Sciatic nerve (tissue), 2 donors: ENCODE measurements at places on chromosomes 16 and 17.
A peak's percentile ranks its signal among the peaks of the same experiment; 100 is the strongest.

DNA sequence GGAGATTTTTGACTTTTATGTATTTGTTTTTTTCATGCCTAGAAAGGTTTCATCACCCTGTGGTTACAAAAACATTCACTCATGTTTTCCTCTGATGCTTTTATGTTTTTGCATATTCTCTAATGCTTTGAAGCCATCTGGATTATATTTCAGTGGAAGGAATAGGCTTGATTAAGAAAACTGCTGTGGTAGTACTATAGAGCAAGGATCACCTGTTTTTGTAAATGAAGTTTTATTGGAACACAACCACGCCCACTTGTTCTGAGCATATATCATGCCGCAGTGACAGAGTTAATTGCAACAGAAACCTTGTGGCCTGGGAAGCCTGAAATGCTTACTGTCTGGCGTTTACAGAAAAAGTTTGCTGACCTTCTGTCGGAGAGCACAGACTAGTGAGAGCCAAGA, 11.5 kb downstream of the COX10 start:
- no peak for DNase-seq

DNA sequence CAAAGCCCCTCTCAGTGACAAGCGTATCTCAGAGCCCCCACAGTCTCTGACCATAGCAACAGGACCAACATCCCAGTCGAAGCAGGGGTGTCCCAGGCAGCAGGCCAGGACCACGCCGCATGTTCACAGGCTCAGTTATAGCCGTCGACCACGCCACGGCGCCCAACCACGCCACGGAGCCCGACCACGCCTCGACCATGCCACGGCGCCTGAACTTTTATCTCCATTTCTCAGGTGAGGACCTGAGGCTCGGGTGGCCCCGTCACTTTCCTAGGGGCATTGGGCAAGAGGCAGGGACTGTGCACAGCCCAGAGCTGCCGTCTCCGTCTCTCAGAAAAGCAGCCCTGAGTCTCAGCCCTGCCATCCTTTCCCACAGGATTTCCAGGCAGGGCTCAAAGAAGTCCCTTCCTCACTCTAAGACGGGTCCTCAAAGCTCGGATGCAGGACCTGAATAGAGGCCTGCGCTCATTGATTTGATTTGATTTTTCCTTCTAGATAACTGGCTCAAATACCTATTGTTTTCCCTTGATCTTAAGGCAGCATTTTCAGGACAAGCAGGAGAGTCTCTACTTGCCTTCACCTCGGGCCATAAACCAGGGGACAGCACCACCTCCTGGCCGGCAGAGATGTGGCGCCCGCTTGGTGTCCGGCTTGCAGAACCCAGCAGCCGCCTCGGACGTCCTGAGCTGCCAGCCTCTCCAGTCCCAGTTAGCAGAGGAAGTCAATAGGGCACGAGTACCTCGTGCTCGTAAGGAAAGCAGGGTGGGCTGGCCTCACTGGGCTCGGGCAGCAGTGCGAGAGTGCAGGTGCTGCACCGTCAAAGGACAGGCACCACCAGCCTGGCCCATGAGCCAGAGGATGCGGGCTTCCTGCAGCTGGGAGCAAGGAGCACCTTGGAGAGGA, 38.8 kb downstream of the C16orf95 start:
- DNase-seq: peak; percentile 89

GRCh38 chr17:70314096-70314495, 144.8 kb downstream of the KCNJ2 start:
- no peak for DNase-seq

GRCh38 chr16:12096828-12097522, 120.4 kb downstream of the SNX29 start:
- DNase-seq: peak; percentile 55

GRCh38 chr17:80948976-80949450, 42.6 kb upstream of the CHMP6 start:
- peak; percentile 46 for DNase-seq

- no peak for DNase-seq
Observed at GRCh38 chr17:56733833-56734232, 99.9 kb downstream of the C17orf67 start.

- no peak for DNase-seq
Observed at GRCh38 chr17:72255481-72255880, 134.7 kb downstream of the SOX9 start.

DNA sequence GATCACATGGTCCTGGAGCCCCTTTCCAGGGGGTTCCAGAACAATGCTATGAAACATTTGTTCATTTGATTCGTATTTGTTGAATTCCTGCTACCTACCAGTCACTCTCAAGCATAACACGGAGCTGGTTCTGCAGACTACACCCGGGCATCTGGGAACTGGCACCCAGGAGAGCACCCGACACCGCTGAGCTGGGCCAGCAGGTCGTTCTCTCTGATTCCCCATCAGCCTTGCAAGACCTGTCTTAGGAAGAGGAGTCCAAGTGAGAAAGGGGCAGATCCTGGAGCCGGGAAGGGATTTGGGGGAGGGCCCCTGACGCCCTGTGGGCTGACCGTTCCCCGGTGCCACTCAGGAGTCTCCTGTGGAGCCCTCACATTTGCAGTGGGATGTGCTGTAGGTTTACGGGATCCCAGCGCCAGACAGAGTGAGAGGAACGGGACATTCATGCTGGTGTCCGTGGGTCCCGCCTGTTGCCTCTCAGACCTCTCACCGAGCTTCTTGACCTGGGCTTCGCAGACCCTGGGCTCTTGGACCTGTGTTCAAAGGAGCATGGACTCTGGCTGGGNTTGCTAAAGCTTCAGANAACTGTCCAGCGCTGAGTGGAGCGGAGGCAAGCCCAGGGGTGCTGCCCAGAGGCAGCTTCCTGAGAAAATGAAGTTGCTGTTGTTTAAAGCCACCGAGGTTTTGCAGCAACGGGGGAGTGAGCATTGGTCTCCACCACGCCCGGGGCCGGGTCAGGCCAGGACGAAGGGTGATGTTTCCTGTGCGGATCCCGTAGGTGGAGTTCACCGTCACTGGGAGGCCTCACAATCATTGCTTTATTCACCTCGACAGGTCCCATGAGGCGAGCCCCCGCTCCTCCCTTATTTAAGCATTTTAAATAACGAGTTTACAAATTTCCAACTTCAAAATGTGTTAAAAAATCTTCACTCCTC, 49.2 kb downstream of the METRNL start:
- peak; percentile 64 for DNase-seq

- no peak for DNase-seq
Observed at GRCh38 chr16:80552277-80552676, 11.5 kb downstream of the DYNLRB2 start.

GRCh38 chr17:69213059-69213813, 15.4 kb downstream of the ABCA10 start:
- no peak for DNase-seq

DNA sequence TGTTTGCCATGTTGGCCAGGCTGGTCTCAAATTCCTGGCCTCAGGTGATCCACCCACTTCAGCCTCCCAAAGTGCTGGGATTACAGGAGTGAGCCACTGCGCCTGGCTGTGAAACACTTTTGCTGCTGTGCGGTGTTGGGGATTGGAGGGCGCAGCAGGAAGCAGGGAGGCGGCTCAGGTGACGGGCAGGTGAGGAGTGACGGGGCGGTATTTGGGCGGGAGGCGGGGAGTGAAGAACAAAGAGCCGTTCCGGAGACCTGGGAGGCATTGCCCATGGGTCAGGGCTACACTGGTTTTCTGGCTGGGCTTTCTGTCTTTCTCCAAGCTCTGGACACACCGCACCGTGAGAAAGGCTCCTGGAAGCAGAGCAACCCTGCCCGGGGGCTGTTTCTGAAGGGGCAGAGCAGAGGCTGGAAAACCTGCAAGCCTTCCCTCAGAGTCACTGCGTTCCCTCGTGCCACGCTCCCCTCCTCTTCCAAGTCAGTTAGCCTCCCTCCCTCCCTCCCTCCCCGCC, 22.1 kb downstream of the CRISPLD2 start:
- DNase-seq: no peak

- peak; percentile 82 for DNase-seq
Observed at GRCh38 chr16:4053301-4053845, 62.9 kb downstream of the ADCY9 start.

- DNase-seq: no peak
Observed at GRCh38 chr17:46984341-46984740, 5.3 kb upstream of the RPRML start.

DNA sequence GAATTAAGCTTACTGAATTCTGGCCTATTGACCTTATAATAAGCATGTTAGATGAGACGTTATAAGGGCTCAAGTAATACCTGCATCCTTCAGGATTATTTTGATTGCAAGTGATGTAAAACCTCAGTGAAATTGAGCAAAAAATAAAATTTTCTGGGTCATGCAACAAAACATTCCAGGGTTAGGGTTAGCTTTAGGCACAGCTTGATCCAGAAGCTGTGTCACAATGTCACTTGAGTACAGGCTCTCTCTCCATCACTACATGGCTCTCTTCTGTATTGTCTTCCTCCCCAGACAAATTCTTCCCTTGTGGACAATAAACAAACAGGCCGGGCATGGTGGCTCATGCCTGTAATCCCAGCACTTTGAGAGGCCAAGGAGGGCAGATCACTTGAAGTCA, 3.6 kb upstream of the NUP93 start:
- no peak for DNase-seq

GRCh38 chr17:7739746-7740145, 22.2 kb downstream of the DNAH2 start:
- no peak for DNase-seq

GRCh38 chr16:50011707-50012106, 13.3 kb upstream of the CNEP1R1 start:
- no peak for DNase-seq

DNA sequence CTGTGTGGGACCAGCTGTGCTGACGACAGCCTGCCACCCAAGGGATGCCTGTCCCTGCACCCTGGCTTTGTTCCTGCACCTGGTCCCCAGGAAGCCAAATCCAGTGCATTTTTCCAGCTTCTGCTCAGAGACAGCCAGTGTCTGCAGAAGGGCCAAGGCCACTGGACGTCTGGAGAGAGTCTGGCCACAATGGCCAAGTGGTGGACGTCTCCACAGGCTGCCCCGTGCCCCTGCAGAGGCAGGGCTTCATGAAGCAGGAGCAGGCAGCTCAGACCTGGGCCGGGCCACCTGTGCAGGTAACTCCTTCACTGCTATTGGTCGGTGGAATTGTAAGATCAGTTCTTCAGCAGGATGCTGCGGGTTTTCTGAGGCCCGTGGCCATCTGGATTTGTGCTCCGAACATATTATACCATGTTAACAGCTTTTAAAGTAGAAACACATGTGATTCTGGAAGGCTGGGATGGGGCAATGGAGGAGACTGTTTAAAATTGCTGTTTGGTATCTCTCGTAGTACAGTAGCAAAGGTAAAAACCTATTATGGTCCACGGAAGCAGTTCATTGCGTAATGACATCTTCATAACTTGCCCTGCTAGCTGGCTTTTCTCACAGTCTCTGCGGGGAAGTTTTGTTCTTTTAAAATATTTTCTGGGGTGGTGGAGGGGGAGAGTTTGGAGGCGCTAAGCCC, 185.3 kb downstream of the CCDC182 start:
- no peak for DNase-seq

- DNase-seq: no peak
Observed at GRCh38 chr16:78549366-78549765, 449.9 kb downstream of the WWOX start.
